ENCODE measurements at places on chromosomes 13 and 19. TPM values are rescaled to one million over a fixed set of nuclear protein-coding genes. Genes with fewer than 3 reads are reported as not detected.

ZNF677 gene
- total RNA-seq = 17.4 TPM

TTYH1 gene
- total RNA-seq = not detected

MYO16 gene
- total RNA-seq = 0.29 TPM

EEF1AKMT1 gene
- total RNA-seq = 13.4 TPM

ZNF850 gene
- 0.83 TPM for total RNA-seq

FUT6 gene
- not detected for total RNA-seq

PCDH17 gene
- total RNA-seq = 0.15 TPM

FSD1 gene
- 12.9 TPM for total RNA-seq

EFNA2 gene
- total RNA-seq = not detected

SWSAP1 gene
- 0.50 TPM for total RNA-seq

USHBP1 gene
- total RNA-seq = 0.15 TPM

AMH gene
- total RNA-seq = 1.5 TPM

RHPN2 gene
- total RNA-seq = 3.0 TPM

GPC6 gene
- total RNA-seq = 76.8 TPM

DLL3 gene
- 0.33 TPM for total RNA-seq

CASP14 gene
- total RNA-seq = not detected

EMC10 gene
- 58.7 TPM for total RNA-seq

NOTCH3 gene
- 51.1 TPM for total RNA-seq

COMP gene
- 0.15 TPM for total RNA-seq

TMEM259 gene
- total RNA-seq = 64.1 TPM

PTGER1 gene
- total RNA-seq = 5.4 TPM

PDX1 gene
- not detected for total RNA-seq

TEX101 gene
- not detected for total RNA-seq

ZNF841 gene
- 23.5 TPM for total RNA-seq

ZNF524 gene
- total RNA-seq = 21.0 TPM

ADM5 gene
- 0.44 TPM for total RNA-seq

COX7A1 gene
- 8.3 TPM for total RNA-seq

OPA3 gene
- 6.5 TPM for total RNA-seq

ZNF585A gene
- total RNA-seq = 6.5 TPM

SPIB gene
- not detected for total RNA-seq

SBSN gene
- 10.6 TPM for total RNA-seq

ZNF486 gene
- 3.5 TPM for total RNA-seq

ZNF569 gene
- 8.4 TPM for total RNA-seq

SMIM24 gene
- not detected for total RNA-seq

PDE4A gene
- 6.3 TPM for total RNA-seq

LILRA1 gene
- not detected for total RNA-seq

HNRNPM gene
- 47.8 TPM for total RNA-seq

APOE gene
- total RNA-seq = 4.1 TPM

FCAR gene
- not detected for total RNA-seq

SLC25A42 gene
- total RNA-seq = 7.9 TPM

ASF1B gene
- total RNA-seq = 11.9 TPM

GAS6 gene
- 90.5 TPM for total RNA-seq

GNA15 gene
- under 0.01 TPM for total RNA-seq

SERP2 gene
- total RNA-seq = 8.3 TPM

MYPOP gene
- total RNA-seq = 2.5 TPM

MTUS2 gene
- not detected for total RNA-seq

SOX1 gene
- total RNA-seq = not detected

S1PR5 gene
- 0.15 TPM for total RNA-seq

IGFL1 gene
- not detected for total RNA-seq

SAE1 gene
- 195 TPM for total RNA-seq

DACT3 gene
- 15.5 TPM for total RNA-seq

SNRPD2 gene
- total RNA-seq = 382 TPM

ZNF83 gene
- total RNA-seq = 50.6 TPM

SBK3 gene
- total RNA-seq = not detected

MCEMP1 gene
- not detected for total RNA-seq

CBARP gene
- 5.3 TPM for total RNA-seq

HIPK4 gene
- total RNA-seq = not detected

SLC7A9 gene
- not detected for total RNA-seq

Measured in smooth muscle cell of trachea (primary cell).